ENCODE measurements at places on chromosomes 4 and X. TPM values are rescaled to one million over a fixed set of nuclear protein-coding genes. Genes with fewer than 3 reads are reported as not detected.

GRCh38 chr4:15215109-15215508 is 212.7 kb upstream of the C1QTNF7 start:
- DNase-seq: no peak

The TRPC3 gene
- 0.98 TPM for total RNA-seq

- DNase-seq: no peak
These were observed 1.7 kb upstream of the ABRAXAS1 start for GRCh38 chr4:83486457-83487129.

GRCh38 chr4:186019269-186019668 is 49.7 kb upstream of the TLR3 start:
- no peak for DNase-seq

The PRRG1 gene
- 15.2 TPM for total RNA-seq

GRCh38 chrX:63400340-63400739 is 49.2 kb upstream of the SPIN4 start:
- DNase-seq: no peak

GRCh38 chr4:112214390-112215264 is 17.0 kb upstream of the AP1AR start:
- DNase-seq: no peak

DNA sequence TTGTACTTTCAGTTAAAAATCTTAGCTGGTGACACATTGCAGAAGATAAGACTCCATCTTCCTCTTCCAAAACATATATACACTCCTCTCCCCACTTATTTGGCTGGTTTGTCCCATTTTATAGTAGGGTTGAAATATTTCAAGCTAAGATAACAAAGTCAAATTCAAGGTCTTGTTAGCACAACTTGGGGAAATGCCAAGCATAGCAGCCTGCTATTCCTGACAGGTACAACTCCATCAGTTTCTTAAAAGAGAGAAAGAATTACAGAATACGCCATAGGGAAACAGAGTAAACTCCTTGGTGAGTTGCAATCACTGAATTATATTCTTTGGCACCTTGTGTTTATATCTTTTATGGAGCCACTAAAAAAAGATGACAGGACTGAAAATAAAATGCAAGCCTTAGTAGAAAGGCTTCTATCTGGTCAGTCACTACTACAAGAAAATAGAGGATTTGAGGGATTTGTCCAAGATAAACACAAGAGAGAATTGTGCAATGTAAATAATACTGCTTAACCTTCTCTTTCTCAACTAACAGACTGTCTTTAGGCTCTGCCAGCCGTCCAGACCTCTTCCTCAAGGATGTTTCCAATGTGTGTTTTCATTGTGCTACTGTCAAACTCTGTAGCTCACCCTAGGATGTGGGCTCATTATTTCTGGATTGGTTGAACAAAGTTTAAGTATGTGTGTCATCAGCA is 170.3 kb downstream of the VEGFC start:
- DNase-seq: no peak

The MAGEA11 gene
- total RNA-seq: not detected

The TEX11 gene
- not detected for total RNA-seq

DNA sequence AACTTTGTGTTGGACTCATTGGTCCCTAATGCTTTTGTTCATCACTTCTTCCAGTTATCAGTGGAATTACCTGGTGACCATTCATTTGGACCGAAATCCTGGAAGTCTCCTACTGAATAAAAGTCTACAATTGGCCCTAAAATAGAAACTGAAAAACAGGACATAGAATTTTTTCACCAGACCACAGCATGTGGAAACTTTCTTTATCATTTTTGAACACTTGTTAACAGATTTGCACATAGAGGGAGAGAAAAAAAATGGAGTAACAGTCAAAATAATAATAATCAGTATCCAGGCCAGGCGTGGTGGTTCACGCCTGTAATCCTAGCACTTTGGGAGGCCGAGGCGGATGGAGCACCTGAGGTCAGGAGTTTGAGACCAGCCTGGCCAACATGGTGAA is 7.1 kb downstream of the EPGN start:
- no peak for DNase-seq

All from breast epithelium (tissue), 4 donors.